Effector CD4-positive, alpha-beta T cell (primary cell): ENCODE measurements at places on chromosomes 2 and 18.

DNA sequence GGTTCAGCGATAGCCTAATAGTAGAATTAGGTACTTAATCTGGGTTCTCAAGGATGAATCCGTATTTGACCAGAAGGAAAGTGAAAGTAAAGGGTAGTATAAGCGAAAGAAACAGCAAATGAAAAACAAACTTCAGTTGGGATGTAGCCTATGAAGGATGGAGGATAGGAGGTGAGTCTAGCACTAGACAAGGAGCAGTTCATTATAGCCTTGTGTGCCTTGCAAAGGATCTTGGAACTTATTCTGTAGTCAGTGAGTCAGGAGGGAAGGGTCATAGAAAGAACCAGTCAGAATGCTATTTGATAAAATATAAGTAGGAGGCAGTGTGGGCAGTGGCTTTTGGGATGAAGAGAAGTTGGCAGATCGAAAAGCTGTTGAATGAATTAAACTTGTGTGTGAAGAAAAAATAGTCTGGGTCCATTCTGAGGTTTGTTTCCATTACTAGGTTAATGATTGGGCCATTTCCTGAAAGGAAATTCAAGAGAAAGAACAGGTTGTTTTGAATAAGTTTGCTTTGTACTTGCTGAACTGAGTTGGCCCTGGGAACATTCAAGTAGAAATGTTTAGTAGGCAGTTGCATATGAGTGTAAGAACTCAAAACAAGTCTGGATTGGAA lies 48.5 kb downstream of the ANKRD12 start:
- no peak for DNase-seq

- DNase-seq, result no peak
These were observed 182.7 kb downstream of the PRPF40A start for GRCh38 chr2:152534460-152535135.

- DNase-seq, result no peak
These were observed 793.6 kb upstream of the ACVR2A start for GRCh38 chr2:147051248-147051647.

DNA sequence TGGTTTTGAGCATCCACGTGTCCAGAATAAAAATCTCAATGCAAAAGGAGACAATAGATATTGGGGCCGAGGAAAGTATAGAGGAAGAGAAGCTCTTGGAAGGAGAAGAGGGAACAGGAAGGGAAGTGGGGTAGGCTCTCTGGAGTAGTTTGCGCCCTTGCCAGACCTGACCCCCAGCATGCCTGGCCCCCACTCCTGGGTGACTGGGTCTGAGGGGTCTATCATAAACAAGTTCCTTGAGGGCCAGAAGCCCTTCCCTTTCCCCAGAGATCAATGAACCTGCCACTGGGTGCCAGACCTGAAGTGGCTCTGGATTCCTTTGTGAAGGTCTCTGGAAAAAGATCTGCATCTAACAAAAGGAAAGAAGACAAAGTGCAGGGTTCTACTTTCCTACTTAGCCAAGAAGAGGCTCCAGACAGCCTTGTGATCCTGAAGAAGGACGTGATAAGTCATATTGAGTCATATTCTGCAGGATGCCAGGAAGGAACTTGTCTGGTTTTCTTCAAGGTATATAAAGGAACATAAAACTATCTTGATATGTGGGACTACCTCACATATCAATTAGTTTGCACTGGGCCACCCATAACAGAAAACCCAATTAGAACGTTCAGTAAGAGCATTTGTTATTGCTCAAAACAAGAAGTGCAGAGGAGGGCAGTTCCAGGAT lies 18.7 kb upstream of the ATOH8 start:
- DNase-seq, result no peak

DNA sequence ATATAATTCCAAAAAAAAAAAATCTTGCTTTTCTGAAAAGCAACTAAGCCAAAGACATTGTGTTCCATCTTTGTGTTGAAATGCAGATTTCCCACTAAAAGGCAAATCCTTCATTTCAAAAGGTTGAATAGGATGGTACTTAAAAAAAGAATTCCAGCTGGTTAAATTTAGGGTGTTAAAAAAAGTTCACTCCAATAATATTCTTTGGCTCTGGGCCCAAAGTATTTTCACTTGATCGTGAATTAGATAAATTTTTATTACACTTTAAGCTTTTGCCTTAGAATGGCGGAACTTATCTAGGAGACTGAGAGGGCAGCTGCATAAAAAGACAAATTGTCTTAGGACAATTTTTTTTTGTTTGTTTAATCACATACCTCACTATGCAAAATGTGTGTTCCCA lies 79.2 kb downstream of the BCL11A start:
- DNase-seq, result no peak

DNA sequence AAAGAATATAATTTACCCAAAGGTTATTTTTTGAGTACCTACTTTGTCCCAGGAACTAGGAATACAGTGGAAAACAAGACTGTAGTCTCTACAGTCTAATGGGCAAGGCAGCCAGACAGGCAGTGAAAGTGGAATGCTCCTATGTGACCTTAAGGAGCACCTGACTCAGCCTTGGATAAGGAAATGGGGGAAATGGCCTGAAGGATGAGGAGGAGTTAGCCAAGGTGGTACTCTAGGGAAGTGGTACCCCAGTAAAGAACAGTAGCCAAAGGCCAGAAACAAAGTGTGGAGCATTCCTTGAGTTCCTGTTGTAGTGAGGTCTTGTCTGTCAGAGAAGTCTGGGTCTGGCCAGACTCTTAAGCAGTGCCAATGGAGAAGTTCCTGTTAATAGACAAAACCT lies 6.0 kb downstream of the ZNF397 start:
- DNase-seq, result no peak

DNA sequence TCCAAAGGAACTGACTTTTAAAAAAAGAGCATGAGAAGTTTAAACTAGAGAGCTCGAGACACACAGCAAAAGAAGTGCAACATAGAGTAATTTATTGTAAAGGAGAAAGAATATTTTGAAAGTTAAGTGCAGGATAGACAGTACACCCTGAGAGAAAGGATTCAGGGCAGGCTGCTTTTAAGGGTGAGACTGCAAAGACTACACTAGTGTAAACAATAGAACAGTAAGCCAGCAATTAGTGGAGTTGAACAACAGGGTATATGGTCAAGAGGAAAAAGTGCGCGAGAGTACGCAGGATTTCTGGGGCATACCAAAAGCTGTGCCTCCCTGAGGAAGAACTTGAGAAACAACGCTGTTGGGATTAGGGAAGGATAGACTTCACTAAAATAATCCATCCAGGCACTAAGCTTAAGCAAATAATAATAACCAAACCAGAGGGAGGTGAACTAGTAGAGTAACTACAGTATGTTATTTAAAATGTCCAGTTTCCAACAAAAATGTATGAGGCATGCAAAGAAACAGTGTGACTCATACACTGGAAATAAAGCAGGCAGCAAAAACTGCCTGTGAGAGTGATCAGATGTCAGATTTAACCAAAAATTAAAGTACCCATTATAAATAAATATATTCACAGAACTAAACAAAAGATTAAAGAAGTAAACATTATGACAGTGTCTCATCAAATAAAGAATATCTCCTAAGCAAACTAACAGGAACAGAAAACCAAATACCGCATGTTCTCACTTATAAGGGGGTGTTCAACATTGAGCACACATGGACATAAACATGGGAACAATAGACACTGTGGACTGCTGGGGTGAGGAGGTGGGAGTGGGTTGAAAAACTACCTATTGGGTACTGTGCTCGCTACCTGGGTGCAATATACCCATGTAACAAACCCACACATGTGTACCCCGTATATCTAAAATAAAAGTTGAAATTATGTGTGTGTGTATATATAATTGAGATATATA lies 40.5 kb upstream of the EMILIN2 start:
- no peak for DNase-seq
